ENCODE measurements at places on chromosomes 2 and 18.

GRCh38 chr2:28662468-28663181, 89.0 kb upstream of the PPP1CB start:
- DNase-seq: no peak

GRCh38 chr2:28345619-28346018, 47.0 kb upstream of the FOSL2 start:
- DNase-seq: no peak

- DNase-seq: peak; percentile 67
Measured at GRCh38 chr2:84495539-84496146, 20.7 kb upstream of the DNAH6 start.

- no peak for DNase-seq
Measured at GRCh38 chr2:148362144-148362796, 282.3 kb upstream of the EPC2 start.

DNA sequence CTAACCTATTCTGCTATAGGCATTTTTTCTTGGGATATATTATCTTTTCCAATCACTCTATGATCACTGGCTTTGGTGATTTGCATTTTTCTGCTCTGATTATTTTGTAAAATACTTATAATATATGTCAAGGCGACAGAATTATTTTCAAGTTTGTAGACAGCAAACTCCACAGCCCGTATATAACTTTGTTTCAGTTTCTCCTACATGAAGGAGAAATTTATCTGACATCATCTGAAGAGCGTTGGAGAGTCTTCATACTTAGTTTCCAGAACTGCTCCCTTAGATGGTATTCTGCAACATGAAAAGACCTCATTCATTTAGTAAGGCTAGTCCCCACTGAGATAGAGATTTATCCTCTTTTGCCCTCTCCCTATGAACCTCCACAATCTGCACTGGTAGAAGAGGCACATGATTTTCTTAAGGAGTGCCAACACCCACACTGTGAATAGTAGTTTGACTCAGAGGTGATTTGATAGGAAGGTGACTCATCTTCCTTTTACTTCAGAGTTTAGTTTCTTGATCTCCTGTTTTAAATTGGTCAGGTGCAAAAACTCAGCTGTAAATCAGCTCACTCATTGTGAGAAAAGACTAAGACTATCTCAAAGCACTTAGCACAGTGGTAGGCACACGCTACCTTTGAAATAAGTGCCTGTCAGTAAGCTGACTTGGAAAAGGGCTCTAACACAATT, 1848.6 kb upstream of the CELF4 start:
- peak; percentile 78 for DNase-seq

DNA sequence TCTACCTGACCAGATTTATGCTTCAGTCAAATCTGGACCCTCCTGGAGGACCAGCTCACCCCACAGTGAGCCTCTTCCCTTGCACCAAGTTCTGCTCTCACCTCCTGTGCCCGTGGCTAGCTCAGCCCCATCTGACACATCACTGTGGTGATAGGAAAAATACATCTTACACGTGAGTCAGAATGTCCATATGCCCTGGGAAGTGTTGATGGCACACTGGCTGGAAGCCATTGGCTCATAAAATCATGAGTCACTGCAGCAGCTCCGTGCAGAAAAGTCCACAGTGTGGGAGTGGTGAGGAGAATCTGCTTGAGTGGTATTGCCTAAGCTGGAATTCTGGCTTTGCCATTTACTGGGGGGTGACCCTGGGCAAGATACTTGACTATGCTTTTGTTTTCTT, 42.6 kb upstream of the RAPGEF4 start:
- peak; percentile 35 for DNase-seq

DNA sequence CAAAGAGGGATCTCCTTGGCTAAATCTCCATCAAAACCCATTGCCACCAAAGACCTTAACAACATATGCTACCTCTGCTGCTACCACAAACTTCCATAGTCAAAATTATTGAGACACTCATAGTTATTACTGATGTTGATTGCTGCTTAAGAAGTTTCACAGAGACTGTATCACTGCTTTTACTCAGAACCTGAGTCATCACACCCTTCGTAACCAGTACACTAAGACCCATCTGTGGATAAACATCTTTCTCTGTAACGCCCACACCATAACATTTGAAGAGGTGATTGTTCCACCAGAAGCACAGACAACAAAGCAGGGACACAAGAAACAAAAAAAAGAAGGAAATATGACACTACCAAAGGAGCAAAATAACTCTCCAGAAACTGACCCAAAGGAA, 1563.1 kb downstream of the LRP1B start:
- no peak for DNase-seq

DNA sequence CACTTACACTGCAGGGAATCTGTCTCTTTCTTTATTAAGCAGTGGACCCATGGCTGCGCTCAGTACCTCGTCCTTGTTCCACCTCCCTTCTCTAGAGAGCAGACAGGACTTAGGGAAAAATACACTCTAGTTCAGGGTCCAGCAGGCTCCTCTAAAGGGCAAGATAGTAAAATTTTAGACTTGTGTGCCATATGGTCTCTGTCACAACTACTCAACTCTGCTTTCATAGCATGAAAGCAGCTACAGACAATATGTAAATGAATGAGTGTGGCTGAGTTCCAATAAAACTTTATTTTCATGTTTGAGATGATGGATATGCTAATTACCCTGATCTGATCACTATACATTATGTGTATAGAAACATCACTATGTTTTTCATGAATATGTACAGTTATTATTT, 163.1 kb downstream of the BABAM2 start:
- DNase-seq: no peak

- no peak for DNase-seq
Measured at GRCh38 chr2:62439425-62439824, 66.6 kb downstream of the TMEM17 start.

- no peak for DNase-seq
Measured at GRCh38 chr2:240933048-240933965, 27.2 kb downstream of the CROCC2 start.

DNA sequence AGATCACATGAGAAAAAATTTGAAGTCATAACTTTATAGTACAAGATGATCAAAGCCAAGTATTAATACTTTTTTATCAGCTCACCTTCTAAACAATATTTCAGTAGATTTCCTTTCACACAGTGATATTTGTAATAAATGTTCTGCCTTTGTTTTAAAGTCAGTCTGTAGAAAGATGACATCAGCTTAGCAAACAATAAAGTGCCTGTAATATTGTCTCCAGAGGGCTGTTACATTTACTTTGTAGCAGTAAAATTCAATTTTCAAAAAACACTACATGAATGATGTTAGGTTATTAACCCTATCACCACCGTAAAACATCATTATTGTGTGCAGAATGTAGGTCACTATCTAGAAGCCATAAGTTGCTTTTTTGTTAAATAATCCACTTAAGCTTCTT, 49.6 kb downstream of the ZEB2 start:
- no peak for DNase-seq

GRCh38 chr2:70003093-70003830, 41.8 kb upstream of the ASPRV1 start:
- DNase-seq: no peak

GRCh38 chr2:51597086-51597485, 565.2 kb upstream of the NRXN1 start:
- DNase-seq: no peak

GRCh38 chr18:3885209-3885792, 435.3 kb downstream of the TGIF1 start:
- no peak for DNase-seq

DNA sequence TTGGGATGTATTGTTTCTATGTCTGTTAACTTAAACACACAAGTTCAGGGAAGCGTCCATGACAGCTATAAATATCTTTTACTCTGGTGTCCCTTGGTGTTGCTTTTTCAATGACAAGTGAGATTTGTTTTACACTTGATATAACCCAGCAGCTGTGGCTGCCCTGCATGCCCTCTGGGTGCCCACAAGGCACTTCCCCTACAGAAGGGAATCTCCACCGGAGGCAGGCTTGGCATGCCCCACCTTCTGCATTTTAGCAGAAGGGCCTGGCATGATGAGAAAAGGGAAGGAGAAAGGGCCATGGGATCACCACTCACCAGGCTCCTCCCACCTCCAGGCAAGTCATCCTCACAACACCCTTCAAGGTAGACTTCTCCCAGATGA, 68.7 kb downstream of the TMEM247 start:
- DNase-seq: no peak

DNA sequence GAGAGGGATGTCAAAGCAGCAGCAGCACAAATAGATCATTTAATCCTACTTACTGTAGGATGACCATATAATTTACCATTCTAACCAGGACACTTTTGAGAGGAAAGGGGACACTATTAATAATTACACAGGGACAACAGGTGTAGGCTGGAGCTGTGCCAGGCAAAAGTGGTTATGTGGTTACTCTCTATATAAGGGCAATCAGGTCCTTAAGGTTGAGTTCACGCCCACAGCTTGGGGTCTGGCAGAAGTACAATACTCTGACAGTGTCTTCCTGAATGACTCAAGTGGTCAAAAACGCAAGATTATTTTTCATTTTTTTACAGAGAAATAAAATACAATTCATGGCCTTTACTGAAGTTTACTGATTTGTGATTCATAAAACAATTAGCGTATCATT, 2.8 kb downstream of the PREPL start:
- DNase-seq: peak; percentile 26

- DNase-seq: no peak
Measured at GRCh38 chr2:3184167-3184566, 193.5 kb downstream of the EIPR1 start.

- DNase-seq: no peak
Measured at GRCh38 chr2:210226223-210226622, 976 bp upstream of the ACADL start.

Measured in activated CD4-positive, alpha-beta T cell treated with anti-CD3 and anti-CD28 coated beads, Interleukin-10, Interleukin-2, amounts not matched to agents 100 ng/mL and 50 ng/mL, durations not matched to agents 16 hours and 8 hours (primary cell).